ENCODE measurements at places on chromosomes 4 and X.

- no peak for ATAC-seq
Measured at GRCh38 chr4:164337219-164337944, 416.5 kb upstream of the SMIM31 start.

- no peak for ATAC-seq
Measured at GRCh38 chr4:5750946-5751665, 40.1 kb downstream of the EVC start.

DNA sequence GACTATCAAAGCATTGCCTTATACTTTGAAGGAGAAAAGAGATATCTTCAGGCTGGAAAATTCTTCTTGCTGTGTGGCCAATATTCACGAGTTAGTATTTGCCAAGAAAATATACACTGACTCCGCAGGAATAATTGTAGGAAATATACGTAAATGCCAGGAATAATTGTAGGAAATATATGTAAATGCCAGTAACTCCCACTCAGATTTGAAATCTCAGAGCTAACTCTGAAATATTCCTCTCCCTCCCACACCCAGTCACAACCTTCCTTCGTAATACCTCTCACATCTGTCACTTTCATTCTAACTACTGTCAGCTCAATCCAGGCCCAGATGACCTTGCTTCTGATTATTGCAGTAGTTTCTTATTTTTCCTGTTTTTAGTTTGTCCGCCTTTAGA lies 73.5 kb downstream of the WDR19 start:
- ATAC-seq: no peak

- peak; percentile 16 for ATAC-seq
Measured at GRCh38 chr4:153486281-153487151, 20.4 kb downstream of the TMEM131L start.

DNA sequence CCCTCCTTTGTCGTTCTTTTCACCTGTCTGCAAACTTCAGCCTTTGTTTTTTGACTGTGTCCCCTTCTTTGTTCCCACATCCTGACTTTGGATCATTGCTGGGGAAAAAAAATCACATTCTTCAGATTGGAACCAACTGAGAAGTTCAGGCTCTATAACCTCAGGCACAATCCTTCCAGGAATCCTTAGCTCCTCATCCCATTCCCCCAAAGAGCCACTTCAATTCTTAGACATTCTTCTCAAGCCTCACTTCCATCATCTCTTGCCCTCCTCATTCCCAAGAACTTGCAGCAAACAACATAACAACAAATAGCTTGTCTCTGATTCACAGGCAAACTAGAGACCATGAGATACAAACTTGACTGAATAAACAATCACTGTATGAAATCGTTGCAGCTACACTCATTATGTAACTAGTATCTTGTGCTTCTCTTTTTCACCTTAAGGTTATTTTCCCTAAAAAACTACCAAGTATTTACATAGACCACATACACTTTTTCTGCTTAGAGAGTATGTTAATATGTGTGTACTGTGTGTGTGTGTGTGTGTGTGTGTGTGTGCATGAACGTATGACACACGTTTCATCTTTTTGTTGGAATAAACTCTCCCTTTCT lies 26.4 kb upstream of the PGM2 start:
- ATAC-seq: no peak

GRCh38 chrX:53223068-53223693 lies 1.8 kb downstream of the KDM5C start:
- no peak for ATAC-seq

DNA sequence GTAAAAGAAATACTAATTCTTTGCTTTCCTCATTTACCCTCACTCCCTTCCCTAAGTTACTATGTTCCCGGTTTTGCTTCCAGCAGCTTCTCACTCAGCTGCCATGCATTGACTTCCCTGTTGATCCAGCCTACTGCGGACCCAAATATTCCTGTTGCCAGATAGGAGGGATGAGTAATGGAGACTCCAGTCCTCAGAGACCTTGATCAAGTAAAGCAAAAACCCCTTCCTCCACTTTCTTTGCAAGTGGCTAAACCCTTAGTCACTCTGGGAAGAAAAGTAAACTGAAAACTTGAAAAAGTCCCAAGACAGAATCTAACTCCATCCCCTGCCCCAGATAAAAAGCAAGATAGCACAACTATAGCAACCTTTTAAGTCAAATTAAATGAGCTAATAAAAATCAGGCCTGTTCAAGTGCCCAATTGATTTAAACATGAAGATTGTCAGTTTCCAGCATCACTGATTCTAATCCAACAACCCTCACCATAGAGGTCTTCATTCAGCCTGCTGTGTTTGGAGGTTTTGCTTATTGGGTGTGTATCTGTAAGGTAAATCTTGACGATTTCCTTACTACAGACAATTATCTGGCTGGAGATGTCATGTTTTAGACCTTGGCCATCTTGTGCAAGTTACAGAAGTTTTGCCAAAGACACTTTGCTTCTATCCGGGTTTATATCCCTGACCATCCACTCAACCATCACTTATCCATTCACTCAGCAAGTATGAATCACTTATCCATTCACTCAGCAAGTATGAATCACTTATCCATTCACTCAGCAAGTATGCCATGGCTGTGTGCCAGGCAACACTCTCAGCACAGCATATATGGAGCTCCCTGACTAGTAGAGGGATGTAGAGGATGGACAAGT lies 17.6 kb downstream of the FGFBP1 start:
- no peak for ATAC-seq

DNA sequence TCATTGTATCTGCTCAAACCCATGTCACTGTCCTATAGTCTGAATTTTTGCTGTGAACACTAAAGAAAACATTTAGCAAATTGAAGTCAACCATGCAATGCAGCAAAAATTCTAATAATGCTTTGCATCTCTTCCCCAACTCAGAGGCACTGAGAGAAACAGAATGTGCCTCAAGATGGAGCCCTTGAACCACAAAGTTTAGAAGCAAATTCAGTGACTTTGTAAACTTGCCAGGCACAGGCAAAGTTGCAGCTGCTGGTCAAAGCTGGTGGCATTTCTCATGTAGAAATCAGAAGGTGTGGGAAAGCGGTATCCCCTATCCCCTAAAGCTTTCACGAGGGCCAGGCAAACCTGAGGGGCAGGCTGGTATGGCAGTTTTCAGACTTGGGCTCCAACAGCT lies 121.7 kb upstream of the DIPK2B start:
- ATAC-seq: no peak

DNA sequence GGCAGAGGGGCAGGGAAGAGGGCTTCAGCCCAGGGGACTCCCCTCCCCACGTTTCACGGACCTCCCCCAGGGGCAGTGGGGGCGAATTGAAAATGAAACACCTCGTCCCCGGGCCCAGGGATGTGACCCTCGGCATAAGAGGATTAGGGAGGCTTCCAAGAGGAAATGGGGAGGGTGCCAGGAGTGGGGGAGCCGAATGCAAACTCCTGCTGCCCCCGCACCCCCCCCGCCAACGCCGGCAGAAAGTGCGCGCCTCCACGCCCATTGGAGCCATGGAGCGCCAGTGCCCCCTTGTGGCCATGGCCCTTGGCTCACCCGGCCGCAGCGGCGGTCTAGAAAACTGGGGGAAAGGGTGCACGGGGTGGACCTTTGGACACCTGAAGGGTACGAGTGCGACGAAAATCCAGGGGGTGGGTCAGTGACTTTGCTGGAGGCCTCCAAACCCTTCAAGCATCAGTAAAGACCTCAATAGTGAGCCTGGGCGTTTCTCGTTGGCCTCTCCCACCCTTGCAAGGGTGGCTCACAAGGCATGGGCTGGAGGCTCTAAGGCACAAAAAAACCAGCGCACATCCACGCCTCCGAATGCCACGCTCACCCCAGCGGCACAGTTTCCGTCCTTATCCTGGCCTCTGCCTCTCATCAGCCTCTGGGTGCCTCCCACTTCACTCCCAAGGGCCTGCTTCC lies 120.8 kb upstream of the PJA1 start:
- no peak for ATAC-seq

GRCh38 chrX:10047631-10048030 lies 80.5 kb downstream of the CLDN34 start:
- no peak for ATAC-seq

DNA sequence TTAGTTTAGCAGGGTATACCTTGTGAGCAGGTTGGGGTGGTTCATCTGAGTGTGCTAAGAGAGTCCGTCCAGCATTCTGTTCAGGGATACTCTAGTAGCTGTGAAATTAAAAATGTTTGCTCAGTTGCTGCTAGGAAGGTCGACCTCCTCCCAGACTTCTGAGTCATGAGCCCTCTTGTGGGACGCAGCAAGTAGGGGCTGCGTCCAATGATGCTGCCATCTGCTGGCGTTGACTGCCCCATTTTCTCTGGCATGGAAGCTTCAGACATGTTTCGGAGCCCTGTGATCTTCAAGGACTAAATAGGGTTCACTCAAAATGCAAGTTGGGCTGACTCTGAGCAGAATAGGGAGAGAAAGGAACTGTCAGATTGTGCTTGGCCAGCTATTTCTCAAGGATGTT lies 201.0 kb upstream of the ARSJ start:
- ATAC-seq: no peak

DNA sequence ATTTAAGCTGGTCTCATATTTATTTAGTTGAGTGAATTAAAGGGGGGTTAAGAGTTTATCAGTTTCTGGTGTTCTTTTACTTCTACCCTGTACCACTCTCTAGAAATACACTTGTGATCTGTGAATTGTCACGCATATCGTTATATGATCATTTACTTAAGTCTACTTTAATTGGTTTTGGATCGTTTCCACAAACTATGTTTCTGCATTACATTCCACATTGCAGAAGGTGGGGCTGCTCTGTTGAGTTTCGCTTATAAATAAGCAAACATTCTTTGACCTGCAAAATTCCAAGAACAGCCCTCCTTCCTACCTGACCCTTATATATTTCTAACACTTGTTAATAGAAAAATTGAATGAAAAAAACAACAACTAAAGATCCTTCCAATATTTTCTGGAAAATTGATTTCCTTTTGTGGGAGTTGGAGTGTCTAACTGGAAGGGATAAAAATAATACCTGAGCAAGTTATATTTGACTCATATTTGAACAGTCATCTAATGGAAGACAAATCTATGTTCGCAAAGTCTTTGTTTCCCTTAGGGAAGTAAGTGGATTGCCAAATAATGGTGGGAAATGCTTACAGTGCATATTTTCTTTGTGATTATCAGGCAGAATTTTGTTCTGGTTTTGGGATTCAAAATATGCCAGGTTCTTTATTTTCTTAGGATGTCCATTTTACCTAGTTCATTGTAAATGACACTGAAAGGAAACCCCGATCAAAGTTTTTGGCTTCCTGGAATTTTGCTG lies 152.7 kb downstream of the RELL1 start:
- ATAC-seq: no peak

GRCh38 chr4:110071466-110071865 lies 126.9 kb downstream of the ELOVL6 start:
- no peak for ATAC-seq

- ATAC-seq: no peak
Measured at GRCh38 chrX:129590596-129590995, 50.5 kb downstream of the OCRL start.

- ATAC-seq: no peak
Measured at GRCh38 chrX:12400218-12400617, 261.9 kb downstream of the FRMPD4 start.

DNA sequence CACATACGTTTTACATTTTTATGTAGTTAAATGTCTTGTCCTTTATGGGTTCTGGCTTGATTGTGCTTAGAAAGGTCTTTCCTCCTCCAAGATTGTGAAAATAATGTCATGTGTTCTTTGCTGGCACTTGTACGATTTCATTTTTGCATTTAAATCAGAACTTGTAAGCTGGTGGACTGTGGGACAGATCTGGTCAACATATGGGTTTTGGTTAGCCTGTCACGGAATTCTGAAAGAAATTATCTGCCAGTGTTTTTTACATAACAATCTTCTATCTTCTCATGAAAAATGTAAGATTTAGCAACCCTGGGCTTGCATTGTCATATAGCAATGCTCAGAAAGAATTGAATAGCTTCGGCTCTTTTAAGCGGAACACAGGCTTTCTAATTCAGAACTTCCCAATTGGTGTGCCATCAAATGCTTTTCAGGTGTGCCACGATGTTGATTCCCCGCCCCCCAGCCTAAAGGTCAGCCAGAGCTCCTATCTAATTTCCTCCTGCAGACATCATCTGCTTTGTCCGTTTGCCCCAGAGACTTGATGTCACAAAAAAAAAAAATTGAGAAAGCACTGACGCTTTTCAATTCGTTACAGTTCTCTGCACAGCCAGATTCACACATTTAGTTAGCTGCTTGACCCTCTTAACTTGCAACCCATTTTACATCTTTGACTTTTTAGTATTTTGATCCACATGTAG lies 16.2 kb downstream of the AFF1 start:
- no peak for ATAC-seq

Data from activated CD4-positive, CD25-positive, alpha-beta regulatory T cell treated with anti-CD3 and anti-CD28 coated beads, Interleukin-2, amount 50 U/mL, for 24 hours (primary cell).